ENCODE measurements at places on chromosomes 2 and 18. TPM values are rescaled to one million over a fixed set of nuclear protein-coding genes. Genes with fewer than 3 reads are reported as not detected.

The STEAP3 gene
- 4.8 TPM for total RNA-seq

- no peaks in the 10 kb centered on the region for H3K4me1 ChIP-seq
- DNase-seq = no peak
- no peaks in the 10 kb centered on the region for H3K27me3 ChIP-seq
- H3K36me3 ChIP-seq = no peaks in the 10 kb centered on the region
These were observed 114.2 kb downstream of the SPHKAP start for GRCh38 chr2:228067309-228067708.

DNA sequence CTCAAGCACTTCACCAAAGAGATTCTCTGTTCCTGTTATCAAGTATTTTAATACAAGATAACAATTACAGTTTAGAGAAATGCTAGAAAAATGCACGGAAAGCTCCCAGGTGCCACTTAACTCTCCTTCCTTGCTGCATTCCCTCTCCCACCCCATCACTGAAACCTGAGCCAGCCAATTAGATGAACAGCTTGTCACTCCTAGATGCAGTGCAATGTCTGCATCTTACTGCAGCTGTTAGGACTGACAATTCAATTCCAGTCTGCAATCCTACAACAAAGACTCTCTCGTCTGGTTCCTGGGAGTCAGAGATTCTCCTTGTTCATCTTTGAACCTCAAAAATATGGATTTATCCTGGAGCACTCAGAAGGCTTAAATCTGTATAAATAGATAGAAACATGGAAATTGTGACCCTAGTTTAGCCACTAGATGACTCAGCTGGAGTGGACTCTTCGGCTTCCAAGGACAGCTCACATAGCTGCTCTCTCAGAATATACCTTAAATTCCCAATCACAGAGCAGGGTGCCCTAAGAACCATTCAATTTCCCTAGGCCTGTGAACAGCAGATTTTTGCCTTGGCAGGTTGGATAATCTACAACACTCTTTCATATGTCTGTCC is 311.1 kb downstream of the NRXN1 start:
- H3K27ac ChIP-seq = no peak overlapping the region
- no peaks in the 10 kb centered on the region for H3K4me1 ChIP-seq
- no peak for DNase-seq
- H3K36me3 ChIP-seq = no peaks in the 10 kb centered on the region
- H3K4me3 ChIP-seq = no peak overlapping the region

GRCh38 chr2:144414324-144414845 is 105.5 kb downstream of the ZEB2 start:
- no peak for DNase-seq
- no peaks in the 10 kb centered on the region for H3K27me3 ChIP-seq
- H3K27ac ChIP-seq = no peak overlapping the region
- H3K4me1 ChIP-seq = peaks cover 5% of the 10 kb centered on the region
- H3K4me3 ChIP-seq = no peak overlapping the region

GRCh38 chr18:36536426-36536825 is 238.9 kb downstream of the FHOD3 start:
- no peak overlapping the region for H3K27ac ChIP-seq
- no peak for DNase-seq
- no peaks in the 10 kb centered on the region for H3K4me1 ChIP-seq
- H3K27me3 ChIP-seq = no peaks in the 10 kb centered on the region
- no peaks in the 10 kb centered on the region for H3K36me3 ChIP-seq

DNA sequence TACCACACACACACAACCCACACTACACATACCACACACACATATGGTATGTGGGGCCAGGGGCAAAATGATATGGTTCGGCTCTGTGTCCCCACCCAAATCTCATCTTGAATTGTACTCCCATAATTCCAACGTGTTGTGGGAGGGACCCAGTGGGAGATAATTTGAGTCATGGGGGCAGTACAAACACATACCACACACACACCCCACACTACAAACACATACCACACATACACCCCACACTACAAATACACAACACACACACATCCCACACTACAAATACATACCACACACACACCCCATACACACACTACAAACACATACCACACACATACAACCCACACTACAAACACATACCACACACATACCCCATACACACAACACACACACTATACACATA is 117.8 kb downstream of the TTC32 start:
- no peaks in the 10 kb centered on the region for H3K36me3 ChIP-seq
- no peak for DNase-seq
- no peak overlapping the region for H3K27ac ChIP-seq

The ZEB2 gene
- 226 TPM for total RNA-seq

DNA sequence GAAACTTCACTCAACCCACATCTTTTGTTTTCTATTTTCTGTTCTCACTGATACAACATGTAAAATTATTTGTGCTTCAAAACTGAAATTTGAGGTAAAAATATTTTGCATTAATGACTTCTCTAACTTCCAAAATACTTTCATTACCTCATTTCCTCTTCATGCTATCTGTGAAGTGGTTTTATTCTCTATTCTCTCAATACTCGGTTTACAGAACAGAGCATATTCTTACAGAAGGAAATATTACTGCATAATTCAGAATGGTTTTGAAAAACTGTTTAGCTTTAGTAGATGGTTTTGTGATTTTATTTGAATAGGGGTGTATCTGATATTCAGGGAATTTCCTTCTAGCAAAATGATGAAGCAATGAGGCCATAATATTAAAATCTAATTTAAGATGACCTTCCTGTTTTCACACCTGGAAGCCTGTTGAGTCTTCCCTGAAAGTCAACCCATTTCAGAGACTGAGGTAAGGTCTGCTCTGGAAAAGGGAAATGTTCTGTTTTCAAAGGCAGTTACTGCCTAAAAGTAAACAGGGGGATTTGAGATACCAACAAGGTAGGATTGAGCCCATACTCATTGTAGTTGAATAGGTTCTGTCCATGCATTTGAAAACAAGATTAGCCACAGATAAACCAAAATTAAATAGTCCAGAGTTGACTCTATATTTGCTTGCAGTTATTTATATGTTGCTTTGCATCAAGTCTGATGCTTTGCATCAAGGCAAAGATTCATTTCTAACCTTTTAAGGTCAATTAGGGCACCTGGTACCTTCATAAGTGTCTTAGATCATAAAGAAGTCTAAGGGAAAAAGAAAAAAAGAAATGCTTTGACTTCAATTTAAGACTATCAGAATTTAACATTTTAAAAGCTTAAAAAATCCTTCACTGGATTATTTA is 50.8 kb upstream of the PEX13 start:
- no peak overlapping the region for H3K27ac ChIP-seq
- H3K4me3 ChIP-seq = no peak overlapping the region
- DNase-seq = no peak
- H3K27me3 ChIP-seq = no peaks in the 10 kb centered on the region

DNA sequence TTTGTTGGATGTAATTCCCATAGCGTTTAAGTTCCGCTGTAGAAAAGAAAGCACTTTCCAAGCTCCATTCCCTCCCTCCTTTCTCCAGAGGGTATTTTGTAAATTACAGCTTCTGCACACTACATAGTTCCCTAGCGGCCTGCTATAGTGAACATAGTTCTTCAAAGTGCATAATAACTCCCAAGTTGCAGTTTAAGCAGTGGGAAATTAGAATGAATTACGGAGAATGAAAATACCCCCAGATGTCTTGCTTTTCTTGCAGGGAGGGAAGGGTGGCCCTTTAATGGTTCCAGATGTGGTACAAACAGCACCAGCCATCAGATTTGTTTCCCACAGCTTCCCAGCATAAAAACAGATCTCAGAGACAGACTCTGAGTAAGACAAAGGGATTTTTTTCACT is 893.9 kb downstream of the SUCLG1 start:
- DNase-seq = no peak
- H3K36me3 ChIP-seq = no peaks in the 10 kb centered on the region
- no peaks in the 10 kb centered on the region for H3K4me1 ChIP-seq
- H3K27ac ChIP-seq = no peak overlapping the region
- H3K4me3 ChIP-seq = no peak overlapping the region

- no peaks in the 10 kb centered on the region for H3K36me3 ChIP-seq
- no peak overlapping the region for H3K4me3 ChIP-seq
- DNase-seq = no peak
- H3K27ac ChIP-seq = no peak overlapping the region
- H3K27me3 ChIP-seq = no peaks in the 10 kb centered on the region
These were observed 8.2 kb downstream of the TTC32 start for GRCh38 chr2:19893520-19894133.

GRCh38 chr18:63553081-63553480 is 10.9 kb downstream of the SERPINB12 start:
- no peak overlapping the region for H3K4me3 ChIP-seq
- DNase-seq = no peak
- H3K27ac ChIP-seq = no peak overlapping the region
- H3K27me3 ChIP-seq = no peaks in the 10 kb centered on the region

DNA sequence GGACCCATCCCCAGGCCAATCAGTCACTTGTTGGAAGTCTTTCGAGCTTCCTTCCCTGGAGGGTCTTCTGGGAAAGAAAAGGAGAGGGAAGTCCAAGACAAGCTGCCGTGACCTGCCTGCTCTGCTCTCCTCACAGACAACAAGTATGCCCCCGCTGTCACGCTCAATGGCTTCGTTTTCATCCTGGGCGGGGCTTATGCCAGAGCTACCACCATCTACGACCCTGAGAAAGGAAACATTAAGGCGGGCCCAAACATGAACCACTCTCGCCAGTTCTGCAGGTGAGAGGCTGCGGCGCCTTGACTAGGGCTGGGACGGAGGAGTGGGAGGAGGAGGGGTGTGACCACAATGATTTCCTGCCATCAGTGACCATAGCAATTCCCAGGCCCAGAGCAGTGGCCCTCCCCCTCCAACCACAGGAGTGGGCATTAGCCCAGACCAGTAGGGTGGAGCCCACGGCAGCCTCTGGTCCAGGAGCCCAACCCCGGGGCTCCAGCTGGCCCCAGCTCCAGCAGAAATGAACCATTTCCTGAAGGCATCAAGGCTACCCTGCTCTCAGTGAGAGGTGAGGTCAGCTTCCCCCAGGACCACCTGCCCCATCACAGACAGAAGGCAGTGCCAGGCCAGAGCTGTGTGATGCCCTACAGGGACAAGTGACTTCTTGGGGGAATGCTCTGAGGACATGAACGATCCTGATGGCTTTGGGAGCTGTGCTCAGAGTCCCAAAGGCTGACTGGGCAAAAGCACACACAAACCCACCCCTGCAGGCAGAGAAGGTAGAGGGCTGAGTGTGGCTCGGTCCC is 223.1 kb downstream of the ATAD2B start:
- H3K36me3 ChIP-seq = no peaks in the 10 kb centered on the region
- DNase-seq = no peak
- H3K27ac ChIP-seq = no peak overlapping the region
- no peak overlapping the region for H3K4me3 ChIP-seq

- H3K4me3 ChIP-seq = no peak overlapping the region
- H3K36me3 ChIP-seq = no peaks in the 10 kb centered on the region
- no peak for DNase-seq
- no peaks in the 10 kb centered on the region for H3K4me1 ChIP-seq
- H3K27me3 ChIP-seq = no peaks in the 10 kb centered on the region
- no peak overlapping the region for H3K27ac ChIP-seq
These were observed 41.0 kb downstream of the CROCC2 start for GRCh38 chr2:240947176-240947575.

The ABHD1 gene
- not detected for total RNA-seq

The CAPN13 gene
- not detected for total RNA-seq

The CCBE1 gene
- 15.9 TPM for total RNA-seq

GRCh38 chr2:179686718-179687342 is 174.6 kb downstream of the ZNF385B start:
- H3K36me3 ChIP-seq = no peaks in the 10 kb centered on the region
- no peaks in the 10 kb centered on the region for H3K4me1 ChIP-seq

GRCh38 chr18:56702946-56703345 is 51.8 kb downstream of the WDR7 start:
- no peak for DNase-seq
- H3K36me3 ChIP-seq = no peaks in the 10 kb centered on the region
- no peak overlapping the region for H3K27ac ChIP-seq
- H3K27me3 ChIP-seq = no peaks in the 10 kb centered on the region
- no peak overlapping the region for H3K4me3 ChIP-seq

- H3K27me3 ChIP-seq = no peaks in the 10 kb centered on the region
- H3K27ac ChIP-seq = no peak overlapping the region
- H3K4me3 ChIP-seq = no peak overlapping the region
- DNase-seq = no peak
These were observed 243.0 kb downstream of the MBD5 start for GRCh38 chr2:148263890-148264289.
